GM04504 (cell line): ENCODE measurements at places on chromosomes 12 and 14.
A peak's percentile ranks its signal among the peaks of the same experiment; 100 is the strongest.

GRCh38 chr12:79402606-79403005, 288.2 kb downstream of the PAWR start:
- DNase-seq: no peak

DNA sequence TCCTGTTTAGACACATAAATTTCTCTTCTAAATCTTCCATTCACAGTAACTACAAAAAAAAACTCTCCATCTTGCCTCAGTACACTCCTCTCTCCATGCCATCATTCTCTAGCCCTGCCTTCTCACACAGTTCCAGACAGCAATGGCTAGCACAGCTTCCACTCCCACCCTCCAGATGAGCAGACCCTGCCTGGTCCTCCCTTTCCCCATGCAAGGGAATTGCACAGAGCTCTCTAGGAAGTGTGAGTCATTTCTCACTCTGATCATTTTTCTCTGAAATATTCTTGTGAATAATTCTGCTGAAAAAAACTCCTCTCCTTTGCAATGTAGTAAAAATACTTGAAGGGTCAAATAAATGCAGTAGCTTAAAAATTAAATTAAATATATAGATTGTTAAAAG, 170.6 kb downstream of the BMP4 start:
- DNase-seq: no peak

GRCh38 chr14:56555921-56556570, 23.6 kb upstream of the TMEM260 start:
- no peak for DNase-seq

DNA sequence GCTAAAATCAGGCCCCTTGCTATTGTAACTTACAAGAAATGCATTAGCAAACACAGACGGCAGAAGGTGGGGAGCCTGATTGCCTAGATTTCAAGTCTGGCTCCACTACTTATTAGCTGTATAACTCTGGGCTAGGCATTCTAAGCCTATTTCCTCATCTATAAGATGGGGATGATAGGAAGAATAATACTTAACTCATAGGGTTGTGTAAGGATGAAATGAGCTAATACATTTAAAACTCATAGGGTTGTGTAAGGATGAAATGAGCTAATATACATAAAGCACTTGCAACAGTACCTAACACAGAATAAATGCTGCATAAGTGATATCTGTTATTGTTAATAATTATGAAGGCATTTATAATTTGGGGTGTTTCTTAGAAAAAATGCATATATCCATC, 60.1 kb upstream of the DIO2 start:
- DNase-seq: no peak

GRCh38 chr12:124098887-124099286, 125.9 kb downstream of the ZNF664 start:
- no peak for DNase-seq

GRCh38 chr12:56839915-56840325, 76.8 kb downstream of the HSD17B6 start:
- DNase-seq: no peak

- peak; percentile 24 for DNase-seq
These were observed 46.3 kb upstream of the FBXO21 start for GRCh38 chr12:117236456-117237001.

- DNase-seq: no peak
These were observed 413 bp upstream of the TUBA1C start for GRCh38 chr12:49264466-49264872.

- DNase-seq: no peak
These were observed 80.6 kb downstream of the GLT1D1 start for GRCh38 chr12:128933926-128934325.

GRCh38 chr12:68812553-68813241, 4.7 kb downstream of the MDM2 start:
- no peak for DNase-seq

GRCh38 chr14:96660667-96661066, 136.5 kb upstream of the VRK1 start:
- no peak for DNase-seq

GRCh38 chr12:105030820-105031807, 45.0 kb downstream of the NOPCHAP1 start:
- DNase-seq: no peak

GRCh38 chr14:100176811-100177327, 17.4 kb upstream of the DEGS2 start:
- DNase-seq: no peak

GRCh38 chr12:66662179-66662578, 16.7 kb downstream of the GRIP1 start:
- no peak for DNase-seq

GRCh38 chr12:95533985-95534384, 17.3 kb downstream of the USP44 start:
- no peak for DNase-seq

GRCh38 chr12:24359418-24359817, 409.9 kb upstream of the SOX5 start:
- no peak for DNase-seq

DNA sequence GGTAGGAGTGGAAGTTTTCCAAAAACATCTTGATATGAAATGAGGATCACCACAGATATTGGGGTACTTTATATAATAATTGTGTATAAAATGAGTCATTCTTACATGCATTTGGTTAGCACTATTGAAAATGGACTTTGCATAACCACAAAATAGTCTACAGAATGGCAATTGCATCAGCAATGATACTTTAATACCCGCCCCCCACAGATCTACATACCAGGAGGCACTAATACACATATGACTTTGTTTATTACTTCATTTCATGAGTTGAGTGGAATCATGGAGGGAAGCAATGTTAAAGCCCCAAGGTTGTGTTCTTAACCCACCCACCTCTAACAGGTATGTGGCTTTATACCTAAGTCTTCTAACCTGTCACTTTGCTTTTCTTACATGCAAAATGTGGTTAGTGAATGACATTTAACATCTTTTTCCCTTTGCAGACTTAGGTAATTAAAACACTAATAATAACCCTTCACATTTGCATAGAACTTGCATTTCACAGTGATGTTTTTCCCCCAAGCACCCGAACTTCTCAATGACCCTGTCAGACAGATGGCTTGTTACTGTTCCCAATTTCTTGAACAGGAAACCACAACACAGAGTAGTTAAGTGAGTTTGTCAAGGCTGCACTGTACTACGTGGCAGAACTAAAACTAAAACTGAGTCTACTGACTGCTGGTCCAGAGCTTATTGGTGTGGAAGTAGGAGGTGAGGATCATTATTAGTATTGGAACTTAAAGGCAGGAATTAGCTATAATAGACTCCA, 101.9 kb downstream of the NPAS3 start:
- DNase-seq: no peak

GRCh38 chr14:43795600-43796228, 711.4 kb downstream of the FSCB start:
- no peak for DNase-seq

DNA sequence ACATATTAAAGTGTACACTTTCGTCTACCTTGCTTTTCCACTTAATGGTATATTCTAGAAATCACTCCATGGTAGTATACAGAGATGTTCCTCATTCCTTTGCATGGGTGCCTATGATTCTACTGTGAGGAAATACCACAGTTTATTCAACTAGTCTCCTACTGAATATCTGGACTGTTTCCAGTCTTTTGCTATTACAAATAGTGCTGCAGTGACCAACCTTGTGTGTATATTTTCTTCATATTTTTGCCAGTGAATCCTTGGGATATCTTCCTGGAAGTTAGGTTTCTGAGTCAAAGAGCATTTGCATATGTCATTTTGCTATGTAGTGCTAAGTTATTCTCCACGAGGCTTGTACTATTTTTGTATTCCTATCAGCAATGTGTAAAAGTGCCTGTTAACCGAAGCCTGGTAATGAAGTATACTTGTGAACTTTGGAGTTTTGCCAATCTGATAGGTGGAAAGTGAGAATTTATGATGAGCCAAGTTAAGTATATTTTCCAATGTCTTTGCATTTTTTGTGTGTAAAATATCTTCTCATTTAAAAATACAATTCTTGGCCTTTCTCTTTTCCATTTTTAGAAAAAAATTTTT, 31.3 kb upstream of the TMEM263 start:
- DNase-seq: no peak

DNA sequence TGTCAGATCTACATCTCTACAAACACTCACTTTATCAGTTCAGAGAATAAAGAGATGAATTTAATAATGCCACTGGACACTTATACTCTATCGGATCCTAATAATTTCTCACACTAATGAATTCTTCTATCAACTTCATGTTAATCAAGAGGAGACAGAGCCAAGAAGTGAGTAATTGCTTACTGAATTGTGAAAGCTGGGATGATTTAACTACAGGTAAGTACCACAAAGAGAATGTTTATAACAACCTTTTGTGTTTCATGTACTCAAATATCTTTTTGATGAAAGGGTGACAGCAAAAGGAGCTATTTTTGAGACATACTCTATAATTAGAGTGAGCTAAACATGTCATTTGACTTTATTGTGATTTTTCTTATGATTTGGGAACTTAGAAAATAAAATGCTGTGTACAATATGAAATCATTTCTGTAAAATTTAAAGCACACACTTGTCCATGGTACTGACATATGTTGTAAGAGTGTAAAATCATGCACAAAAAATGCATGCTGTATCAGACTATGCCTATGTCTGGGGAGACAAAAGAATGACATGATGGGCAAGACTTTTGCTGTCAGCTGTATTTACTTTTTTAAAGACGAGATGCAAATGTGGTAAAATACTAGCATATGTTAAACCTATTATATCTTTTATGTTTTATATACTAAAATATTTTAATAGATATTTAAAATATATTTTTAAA, 361.2 kb downstream of the CCER1 start:
- DNase-seq: no peak

DNA sequence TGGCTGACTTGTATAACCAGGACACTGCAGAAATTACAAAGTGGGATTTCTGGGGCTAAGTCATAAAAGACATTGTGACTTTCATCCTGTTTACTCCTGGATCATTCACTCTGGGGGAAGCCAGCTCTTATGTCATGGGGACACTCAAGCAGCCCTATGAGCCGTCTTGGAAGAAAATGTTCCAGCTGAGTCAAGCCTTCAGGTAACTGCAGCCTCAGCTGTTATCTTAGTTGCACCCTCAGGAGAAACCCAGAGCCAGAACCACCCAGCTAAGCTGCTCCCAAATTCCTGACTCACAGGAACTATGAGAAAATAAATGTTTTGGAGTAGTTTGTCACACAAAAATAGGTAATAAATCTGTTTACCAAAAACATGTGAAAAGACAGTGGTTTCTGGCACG, 43.1 kb upstream of the GXYLT1 start:
- no peak for DNase-seq

DNA sequence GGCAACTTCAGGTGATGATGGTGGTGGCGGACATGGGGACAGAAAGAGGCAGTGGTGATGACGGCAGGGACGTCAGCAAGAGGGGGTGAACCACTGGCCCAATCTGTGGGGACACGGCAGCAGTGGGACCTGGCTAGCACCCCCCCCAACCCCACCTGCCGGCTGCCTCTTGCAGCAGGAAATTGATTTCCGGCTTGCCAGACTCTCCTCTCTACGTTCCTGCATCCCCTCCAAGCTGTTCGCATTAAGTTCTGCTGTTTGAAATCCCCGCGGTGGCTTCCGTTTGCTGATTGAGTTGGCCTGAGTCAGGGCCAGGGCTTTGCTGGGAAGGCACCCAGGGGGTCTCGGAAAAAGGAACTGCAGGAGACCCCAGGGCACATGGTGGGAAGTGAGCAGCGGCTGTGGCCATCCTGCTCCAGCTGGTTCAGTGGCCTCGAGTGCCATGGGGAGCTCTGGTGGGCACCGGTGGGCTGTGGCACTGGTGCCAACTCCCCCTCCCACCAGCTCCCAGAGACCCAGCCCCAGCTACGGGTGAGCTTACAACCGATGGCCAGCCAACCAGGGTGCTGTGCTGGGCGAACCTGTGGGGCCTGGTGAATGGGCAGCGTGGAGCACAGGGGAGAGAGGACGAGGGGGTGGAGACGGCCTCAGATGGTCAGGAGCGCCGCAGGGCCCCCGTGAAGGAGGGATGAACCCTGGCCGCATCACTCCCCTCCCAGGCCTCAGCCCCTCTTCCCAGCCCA, 14.6 kb upstream of the NUDT14 start:
- no peak for DNase-seq

DNA sequence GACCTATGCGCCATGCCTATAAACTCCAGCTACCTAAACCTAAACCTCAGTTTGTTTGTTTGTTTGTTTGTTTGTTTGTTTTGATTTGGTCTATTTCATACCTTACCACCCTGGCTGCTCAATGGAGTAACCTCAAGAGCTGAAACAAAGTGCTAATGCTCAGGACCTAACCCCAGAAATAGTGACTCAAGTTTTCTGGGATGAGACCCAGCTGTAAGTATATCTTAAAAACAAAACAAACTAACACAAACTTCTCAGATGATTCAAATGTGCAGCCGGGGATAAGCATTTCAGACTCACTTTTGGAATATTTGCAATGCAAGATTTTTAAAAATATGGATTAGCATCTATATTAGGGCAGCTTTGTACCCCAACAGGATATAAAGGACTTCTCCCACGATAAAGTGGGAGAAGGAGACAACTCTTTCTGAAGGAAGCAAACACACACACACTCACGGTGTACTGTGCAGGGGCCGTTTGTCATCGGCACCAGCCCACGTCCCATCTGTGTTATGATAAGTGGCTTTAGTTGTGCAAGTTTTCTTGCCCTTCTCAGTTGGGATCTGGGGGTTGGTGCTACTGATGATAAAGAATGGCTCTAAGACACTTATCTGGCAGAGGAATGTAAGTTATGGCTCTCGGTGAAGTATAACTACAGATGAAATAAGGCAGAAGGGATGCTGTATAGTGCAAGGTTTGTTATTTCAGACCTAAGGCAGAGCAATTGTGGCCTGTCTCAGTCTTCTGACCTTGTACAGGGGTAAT, 516.7 kb upstream of the TMEM132C start:
- DNase-seq: no peak

DNA sequence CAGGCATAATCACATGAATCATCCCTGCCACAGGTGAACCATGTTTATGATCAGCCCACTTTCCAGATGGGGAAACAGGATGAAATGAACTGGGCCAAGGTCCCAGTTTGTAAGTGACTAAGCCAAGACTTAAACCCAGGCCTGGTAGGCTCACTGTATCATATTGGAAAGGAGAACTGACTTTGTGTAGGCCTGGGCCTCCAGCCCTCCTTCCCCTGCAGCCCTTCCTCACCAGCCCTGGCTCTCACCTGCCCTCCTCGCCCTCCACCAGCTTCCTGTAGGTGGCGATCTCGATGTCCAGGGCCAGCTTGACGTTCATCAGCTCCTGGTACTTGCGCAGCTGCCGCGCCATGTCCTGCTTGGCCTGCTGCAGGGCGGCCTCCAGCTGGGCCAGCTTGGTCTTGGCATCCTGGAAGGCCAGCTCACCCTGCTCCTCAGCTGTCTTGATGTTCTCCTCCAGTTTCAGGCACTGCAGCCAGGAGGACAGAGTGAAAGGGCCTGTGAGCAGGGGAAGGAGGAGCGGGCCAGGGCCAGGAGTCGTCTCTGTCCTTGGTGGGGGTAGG, 19.8 kb downstream of the KRT80 start:
- no peak for DNase-seq

DNA sequence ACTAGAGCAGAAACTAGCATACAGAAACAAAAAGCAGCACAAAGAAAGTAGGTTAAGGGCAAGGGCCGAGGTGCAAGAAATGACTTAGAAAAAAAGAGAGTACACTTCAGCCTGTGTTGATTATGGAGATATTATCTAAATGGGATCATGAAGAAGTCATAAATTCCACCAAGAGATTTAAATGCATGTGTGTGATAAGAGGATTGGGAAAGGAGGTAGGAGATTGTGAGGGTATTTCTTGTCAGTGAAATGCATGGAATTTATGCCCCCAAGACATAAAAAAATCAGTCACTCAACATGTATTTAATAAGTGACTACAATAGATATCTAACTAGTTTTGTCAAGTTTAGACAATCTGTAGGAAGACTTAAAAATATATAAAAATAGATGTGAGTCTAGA, 976.2 kb upstream of the LRFN5 start:
- no peak for DNase-seq

- DNase-seq: no peak
These were observed 65.2 kb downstream of the ADGRD1 start for GRCh38 chr12:131018808-131019397.
